Natural killer cell (primary cell): ENCODE measurements at places on chromosomes 6 and 20.

- DNase-seq, result no peak
Observed at GRCh38 chr6:111559188-111560097, 46.2 kb downstream of the TRAF3IP2 start.

DNA sequence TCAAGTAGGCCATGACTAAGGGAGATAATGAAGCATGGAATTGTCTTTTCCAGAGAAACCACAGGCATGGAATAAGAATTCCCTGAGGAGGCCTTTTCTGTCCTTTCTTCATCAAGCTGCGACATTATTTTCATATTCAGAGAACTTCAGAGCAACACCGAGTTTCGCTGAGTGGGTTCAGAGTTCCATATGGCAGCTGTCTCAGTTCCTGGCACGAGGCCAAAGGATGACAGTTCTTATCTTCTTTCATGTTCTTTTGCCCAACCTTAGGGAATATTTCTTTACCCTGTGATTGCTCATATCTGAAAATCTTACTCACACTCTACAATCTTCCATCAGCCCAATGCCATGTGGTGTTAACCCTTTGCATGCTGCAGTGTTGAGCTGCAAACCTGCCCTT, 135.3 kb upstream of the BMP2 start:
- no peak for DNase-seq

GRCh38 chr6:36944650-36945049, 9.9 kb upstream of the PI16 start:
- no peak for DNase-seq

DNA sequence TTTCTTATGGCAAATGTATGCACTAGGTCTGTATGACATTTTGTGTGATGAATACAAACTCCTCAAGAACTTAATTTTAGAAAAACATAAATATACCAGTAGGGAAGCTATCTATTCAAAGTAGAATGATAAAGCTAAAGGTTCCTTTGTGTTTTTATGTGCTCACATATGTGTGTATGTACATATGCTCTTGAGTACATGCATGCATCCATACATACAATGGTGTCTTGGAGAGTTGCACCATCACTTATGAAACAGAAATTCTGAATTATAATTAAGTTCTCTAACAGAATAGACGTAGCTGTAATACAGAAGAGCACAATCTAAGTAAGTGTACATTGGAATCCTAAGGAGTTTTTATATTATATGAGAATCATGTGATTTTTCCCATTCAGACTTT, 2.3 kb downstream of the NKAIN2 start:
- no peak for DNase-seq

- DNase-seq, result no peak
Observed at GRCh38 chr6:25366903-25367545, 87.8 kb downstream of the CARMIL1 start.
